ENCODE measurements at places on chromosomes 5 and 9.

DNA sequence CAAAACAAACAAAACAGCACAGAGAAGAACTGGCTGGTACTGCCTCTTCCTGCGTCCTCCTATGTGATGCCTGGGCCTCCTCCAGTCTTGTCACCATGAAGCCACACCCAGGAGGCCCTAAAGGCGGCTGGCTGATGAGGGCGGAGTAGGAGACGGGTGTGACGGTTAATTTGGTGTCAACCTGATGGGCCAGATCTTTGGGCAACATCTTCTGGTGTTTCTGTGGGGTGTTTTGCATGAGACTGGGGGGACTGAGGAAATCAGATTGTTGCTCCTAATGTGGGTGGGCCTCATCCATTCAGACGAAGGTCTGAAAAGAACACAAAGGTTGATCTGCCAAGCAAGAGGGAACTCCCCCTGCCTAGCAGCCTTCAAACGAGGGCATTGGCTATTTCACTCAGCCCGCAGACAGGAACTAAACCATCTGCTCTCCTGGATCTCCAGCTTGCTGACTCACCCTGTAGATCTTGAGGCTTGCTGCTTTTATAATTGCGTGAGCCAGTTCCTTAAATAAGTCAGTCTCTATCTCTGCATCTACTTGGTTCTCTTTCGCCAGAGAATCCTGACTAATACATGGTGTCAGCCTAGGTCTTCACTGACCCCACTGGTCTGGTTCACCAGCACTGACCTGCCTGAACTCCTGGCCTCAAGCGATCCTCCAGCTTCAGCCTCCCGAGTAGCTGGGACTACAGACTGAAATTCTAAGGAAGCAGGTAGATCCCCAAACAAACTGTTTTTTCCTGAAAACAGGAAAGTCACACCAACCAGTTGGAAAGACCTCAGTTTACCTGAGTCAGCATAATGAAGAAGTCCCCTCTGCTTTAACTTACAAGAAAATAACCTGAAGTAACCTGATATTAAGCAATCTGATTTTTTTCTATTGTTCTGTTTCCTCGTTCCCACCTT, 12.8 kb upstream of the ZFP62 start:
- DNase-seq, result no peak

DNA sequence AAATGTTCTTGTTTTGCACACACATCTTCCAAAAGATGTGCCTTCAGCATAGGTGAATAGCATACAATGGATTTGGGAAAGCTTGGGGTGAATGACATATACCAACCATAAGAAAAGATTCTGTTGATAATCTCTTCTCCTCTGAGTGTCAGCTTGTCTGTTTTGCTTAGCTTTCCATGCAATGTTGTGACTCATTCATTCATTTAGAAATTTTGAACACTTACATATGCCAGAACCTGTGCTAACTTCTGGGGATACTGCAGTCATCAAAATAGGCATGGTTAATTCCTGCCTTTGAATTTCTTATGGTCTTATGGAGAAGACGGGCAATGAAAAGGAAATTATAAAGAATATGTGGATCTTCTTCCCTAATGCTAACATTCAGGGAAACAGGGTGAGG, 14.1 kb downstream of the ADRB2 start:
- no peak for DNase-seq

GRCh38 chr5:168681556-168682183, 102.5 kb upstream of the PANK3 start:
- DNase-seq, result no peak

GRCh38 chr5:128538250-128539037, 399 bp upstream of the FBN2 start:
- DNase-seq, result no peak

GRCh38 chr9:36847781-36848673, 186.0 kb downstream of the PAX5 start:
- no peak for DNase-seq

GRCh38 chr9:133509179-133510083, 15.3 kb downstream of the MYMK start:
- DNase-seq, result no peak

- no peak for DNase-seq
Measured at GRCh38 chr9:119368681-119369581, at the start of gene BRINP1. TSS of gene BRINP1 (minus strand) at chr9:119369435. CDS start at chr9:119313355, 56,080 bp downstream.

DNA sequence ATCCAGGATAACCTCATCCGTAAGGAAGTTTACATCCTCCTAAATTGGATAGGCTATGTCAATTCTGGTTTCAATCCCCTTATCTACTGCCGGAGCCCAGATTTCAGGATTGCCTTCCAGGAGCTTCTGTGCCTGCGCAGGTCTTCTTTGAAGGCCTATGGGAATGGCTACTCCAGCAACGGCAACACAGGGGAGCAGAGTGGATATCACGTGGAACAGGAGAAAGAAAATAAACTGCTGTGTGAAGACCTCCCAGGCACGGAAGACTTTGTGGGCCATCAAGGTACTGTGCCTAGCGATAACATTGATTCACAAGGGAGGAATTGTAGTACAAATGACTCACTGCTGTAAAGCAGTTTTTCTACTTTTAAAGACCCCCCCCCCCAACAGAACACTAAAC, 1.3 kb downstream of the ADRB2 start:
- DNase-seq, result no peak

- DNase-seq, result no peak
Measured at GRCh38 chr5:132205385-132206125, 22.1 kb downstream of the P4HA2 start.

GRCh38 chr9:18061856-18062255, 412.1 kb upstream of the ADAMTSL1 start:
- DNase-seq, result no peak

DNA sequence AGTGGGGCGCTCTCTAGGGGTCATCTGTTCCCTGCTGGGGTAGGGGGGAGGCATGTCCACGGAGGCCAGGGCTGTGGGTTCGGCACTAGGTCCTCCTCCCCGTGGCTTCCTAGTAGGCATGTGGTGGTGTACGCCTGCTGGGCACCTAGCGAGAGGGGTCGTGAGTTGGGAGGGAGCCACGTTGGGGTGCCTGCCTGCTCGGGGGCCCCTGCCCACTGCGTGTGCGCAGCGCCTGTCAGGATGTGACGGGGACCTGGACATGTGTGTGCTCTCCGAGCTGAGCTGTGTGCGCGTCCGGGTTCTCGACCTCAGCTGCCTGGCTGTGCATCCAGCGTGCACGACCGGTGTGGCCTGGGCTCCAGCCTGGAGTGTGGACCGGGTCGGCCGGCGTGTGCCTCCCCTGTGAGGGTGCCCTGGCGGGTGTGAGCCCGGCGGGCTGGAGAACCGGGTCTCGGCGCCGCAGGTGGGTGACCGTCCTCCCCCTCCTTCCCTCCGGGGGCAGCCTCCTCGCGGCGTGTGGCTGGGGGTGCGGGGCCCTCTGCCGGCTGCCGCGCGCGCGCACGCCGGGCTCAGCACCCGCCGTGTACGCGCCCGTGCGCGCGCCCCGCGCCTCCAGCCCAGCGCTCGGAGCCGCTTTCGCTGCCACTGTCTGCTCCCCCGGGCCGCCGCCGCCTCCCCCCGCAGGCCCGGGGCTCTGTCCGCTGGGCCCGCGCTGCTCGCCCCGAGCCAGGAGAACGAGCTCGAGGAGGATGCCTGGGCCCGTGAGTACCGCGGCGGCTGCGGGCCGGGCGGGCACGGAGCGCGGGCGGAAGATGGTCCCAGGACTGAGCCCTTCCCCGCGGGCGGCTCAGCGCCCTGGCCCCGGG, at the start of gene PRR7:
PRR7 (plus strand) TSS at position 615 of the 866 bp plus-strand sequence. CDS start 8,254 bp downstream, outside the sequence.
- DNase-seq, result no peak

- DNase-seq, result peak; percentile 73
Measured at GRCh38 chr9:137461663-137462395, 2.7 kb upstream of the NSMF start.

GRCh38 chr5:180103487-180104167, 32.1 kb upstream of the RNF130 start:
- DNase-seq, result no peak

DNA sequence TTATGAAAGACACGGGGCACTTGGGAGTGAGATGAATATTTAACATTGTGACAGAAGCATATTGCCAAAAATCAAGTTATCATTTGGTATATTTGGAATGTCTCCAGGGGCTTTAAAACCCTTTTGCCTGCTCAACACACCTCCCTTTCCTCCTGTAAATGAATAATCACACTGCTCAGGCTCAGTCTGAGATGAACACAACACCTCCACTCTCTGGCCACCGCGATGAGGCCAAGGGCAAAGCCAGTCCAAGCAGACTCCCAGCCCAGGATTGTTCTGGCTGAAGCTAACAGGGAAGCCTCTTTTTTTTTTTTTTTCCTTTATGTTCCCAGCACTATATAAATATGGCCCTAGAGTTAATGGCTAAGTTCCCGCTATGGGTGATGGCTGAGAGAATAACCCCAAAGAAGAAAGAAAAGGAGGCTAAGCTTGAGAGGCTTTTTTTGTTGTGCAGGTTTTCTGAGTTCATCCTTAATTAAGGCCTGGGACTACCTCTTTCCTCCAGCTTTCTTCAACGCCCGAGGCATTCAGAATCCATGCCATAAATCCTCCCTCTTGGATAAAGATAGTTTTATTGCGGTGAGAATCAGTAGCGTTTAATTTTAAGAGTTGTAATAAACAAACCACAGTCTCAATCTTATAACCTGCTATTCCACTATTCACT, 10.5 kb upstream of the ERAP1 start:
- no peak for DNase-seq

DNA sequence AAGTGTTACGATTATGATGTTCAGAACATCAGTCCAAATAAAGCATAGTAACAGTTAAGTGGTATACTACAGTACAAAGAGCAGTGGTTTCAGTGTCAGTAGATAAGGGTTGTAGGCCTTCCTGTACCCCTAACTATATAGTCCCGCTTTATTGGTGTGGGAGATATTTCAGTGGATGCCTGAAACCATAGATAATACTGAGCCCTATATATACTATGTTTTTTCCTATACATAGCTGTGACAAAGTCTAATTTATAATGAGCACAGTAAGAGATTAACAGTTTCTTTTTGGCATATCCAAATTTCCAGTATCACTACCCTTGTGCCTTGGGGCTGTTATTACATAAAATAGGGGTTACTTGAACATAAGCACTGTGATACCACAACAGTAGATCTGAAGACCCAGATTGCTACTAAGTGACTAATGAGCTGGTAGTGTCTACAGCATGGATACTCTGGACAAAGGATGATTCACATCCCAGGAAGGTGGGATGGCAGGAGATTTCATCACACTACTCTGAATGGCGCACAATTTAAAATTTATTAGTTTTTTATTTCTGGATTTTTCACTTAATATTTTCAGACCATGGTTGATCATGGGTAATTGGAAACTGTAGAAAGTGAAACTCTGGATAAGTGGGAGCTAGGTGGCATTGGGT, 119.3 kb downstream of the RPS23 start:
- DNase-seq, result no peak

DNA sequence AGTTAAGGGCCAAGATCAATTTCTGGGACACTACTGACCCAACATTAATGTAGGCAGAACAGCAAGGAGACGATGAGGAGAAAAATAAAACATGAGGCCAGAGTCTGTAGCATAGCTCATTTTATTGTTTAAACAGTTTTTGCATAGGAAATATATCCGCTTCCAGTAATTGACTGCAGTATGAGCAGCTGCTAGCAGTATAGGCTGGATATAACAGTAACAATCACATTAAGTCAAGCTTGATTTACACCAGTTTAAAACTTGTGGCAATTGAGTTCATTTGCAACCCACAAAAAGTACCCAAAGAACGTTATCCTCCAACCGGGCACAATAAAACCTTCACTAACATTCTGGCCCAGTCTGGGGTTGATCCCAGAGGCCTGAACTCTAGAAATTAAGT, 232.2 kb downstream of the NFIB start:
- DNase-seq, result no peak

DNA sequence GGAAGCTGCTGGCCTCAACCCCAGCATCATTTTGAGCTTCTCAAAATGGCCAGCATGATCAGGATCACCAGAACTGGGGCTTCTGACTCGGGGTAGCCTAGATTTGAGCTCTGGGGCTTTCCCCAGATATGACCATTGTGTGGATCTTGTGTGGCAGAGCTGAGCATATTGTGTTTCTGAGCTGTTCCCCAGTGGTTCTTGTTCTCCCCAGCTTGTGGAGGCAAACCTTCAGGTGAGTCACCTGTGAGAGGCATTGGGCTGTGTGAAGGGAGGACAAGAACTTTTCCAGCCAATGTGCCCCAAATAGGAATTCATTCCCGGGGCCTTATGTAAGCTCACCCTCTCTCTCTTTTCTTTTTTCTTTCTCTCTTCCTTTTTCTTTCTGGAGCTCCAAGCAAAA, 80.7 kb upstream of the PITX1 start:
- DNase-seq, result no peak

- DNase-seq, result no peak
Measured at GRCh38 chr9:99340281-99340680, 118.2 kb downstream of the SEC61B start.

DNA sequence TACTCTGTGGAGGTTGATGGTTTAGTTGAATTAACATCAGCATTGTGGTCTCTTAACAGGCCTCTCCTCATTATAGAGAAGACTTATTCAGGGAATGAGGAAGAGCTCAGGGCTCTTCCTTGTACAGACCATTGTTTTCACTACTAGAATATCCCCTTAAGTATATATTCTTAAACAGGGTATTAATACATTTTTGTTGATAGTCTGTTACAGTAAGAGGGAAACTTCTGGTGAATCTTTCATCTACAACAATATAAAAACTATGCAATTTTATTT, 330.7 kb downstream of the ADGRV1 start:
- DNase-seq, result no peak

GRCh38 chr9:87717456-87717855, 8.5 kb upstream of the CTSL start:
- no peak for DNase-seq

DNA sequence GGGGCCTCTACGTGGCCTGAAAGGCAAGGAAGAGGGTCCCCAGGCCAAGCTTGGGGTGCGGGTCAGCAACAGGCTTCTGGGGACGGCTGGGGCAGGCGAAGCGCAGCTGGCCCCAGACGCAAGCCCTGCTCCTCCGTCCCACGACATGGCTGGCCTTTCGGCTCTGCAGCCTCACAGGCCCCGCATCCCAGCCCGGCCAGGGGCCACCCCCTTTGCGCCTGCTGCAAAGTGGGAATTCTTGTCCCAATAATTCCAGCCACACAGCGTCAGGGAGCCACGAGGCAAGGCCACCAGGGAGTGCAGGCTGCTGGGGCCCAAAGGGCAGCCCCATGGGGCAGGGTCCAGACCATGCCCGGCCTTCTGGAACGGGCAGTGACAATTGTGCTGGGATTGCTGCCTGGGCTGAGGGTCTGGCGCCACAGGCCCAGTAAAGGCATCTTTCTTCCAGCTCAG, 1.1 kb upstream of the ENTPD2 start:
- no peak for DNase-seq

- no peak for DNase-seq
Measured at GRCh38 chr9:91732187-91733005, 217.6 kb downstream of the ROR2 start.

DNA sequence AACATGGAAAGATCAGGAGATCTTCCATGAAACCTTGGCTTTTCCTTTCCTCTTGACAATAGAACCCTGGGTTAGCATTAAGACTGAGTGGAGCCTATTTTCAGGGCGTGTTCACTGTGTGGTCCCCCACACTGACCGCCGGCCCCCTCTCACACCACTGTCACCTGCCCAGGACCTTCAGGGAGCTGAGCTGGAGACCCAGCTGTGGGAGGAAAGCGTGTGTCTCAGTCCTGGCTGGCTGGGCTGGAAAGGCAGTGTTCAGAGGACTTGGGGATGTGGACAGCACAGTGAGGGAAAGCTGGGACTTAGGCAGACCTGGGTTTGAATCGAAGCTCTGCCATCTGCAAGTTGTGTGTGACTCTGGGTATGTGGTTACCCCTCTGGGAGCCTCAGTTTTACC, 268.1 kb downstream of the NSG2 start:
- no peak for DNase-seq

- DNase-seq, result no peak
Measured at GRCh38 chr5:98513380-98513779, 260.1 kb upstream of the RGMB start.
